Stimulated activated CD4-positive, alpha-beta T cell treated with anti-CD3 and anti-CD28 coated beads, Interleukin-12 subunit alpha, Interleukin-12 subunit beta, amount 100 ng/mL, for 4 hours (primary cell): ENCODE measurements at places on chromosomes 3 and 15.

DNA sequence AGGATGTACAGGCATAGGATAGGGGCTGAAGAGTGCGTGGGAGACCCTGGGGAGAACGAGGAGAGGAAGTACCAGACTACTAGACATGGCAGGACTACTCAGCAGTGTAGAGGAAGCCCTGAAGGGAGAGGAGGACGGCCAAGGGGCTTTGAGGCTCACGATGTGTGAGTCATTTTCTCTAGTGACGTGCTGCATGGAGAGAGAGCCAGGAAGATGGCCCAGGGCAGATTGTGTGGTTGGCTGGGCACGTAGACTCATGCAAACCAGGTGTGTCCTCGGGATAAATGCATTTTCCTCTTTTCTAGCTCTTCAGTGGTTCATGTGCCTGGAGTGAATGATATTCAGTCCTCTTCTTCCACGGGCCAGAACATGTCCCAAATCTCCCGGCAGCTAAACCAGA lies 115.0 kb upstream of the ABHD17C start:
- no peak for DNase-seq

DNA sequence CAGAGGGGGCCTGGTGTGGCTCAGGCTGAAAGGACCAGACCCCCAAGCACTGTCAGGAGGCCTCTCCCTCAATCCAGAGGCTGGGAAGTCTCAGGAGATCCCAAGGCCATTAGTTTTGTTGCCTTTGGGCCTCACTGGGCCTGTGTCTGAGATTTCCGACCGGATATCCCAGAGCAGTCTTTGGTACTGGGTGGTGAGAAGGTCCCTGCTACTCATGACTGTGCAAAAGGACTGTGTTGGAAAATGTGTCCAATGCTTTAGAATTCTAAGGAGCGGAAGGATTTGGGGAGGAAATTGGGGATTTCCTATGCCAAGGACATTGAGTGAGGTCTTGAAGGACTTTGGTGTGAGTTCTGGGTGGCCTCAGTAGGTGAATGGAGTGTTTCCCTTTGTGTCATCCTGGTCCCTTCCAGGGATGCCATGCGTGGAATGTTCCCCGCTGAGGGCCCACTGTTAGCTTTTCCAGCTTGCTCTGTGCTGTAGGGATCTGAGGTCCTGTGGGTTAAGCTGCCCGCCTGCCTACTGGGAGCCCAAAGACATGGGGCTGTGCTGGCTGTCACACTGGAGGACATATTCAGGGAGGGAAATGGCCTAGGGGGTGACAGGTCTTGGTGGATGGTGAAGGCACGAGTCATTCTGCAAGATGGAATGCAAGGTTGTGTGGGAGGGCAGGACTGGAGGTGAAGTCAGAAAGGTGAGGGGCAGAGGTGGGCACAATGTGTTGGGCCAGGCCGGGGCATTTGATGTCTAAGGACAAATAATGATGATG lies 16.4 kb downstream of the SMAD6 start:
- DNase-seq: no peak

DNA sequence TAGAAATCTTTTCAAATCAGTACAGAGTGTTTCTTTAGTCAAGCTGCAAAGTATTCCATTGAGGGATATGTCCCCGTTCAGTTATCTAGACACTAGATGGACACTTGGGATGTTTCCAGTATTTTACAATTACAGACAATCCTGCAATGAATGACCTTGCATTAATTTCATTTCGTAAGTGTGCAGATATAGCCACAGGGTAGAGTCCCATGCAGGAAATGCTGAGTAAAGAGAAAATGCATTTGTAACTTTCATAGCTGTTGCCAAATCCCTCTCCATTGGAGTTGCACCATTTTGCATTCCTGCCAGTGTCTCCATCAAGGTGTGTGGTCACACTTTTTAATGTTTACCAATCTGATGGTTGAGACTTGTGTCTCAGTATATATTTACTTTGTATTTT lies 92.5 kb downstream of the LIPC start:
- DNase-seq: no peak

- no peak for DNase-seq
These were observed 50.8 kb downstream of the GXYLT2 start for GRCh38 chr3:72938471-72939265.
